ENCODE measurements at places on chromosomes 5 and 9.

DNA sequence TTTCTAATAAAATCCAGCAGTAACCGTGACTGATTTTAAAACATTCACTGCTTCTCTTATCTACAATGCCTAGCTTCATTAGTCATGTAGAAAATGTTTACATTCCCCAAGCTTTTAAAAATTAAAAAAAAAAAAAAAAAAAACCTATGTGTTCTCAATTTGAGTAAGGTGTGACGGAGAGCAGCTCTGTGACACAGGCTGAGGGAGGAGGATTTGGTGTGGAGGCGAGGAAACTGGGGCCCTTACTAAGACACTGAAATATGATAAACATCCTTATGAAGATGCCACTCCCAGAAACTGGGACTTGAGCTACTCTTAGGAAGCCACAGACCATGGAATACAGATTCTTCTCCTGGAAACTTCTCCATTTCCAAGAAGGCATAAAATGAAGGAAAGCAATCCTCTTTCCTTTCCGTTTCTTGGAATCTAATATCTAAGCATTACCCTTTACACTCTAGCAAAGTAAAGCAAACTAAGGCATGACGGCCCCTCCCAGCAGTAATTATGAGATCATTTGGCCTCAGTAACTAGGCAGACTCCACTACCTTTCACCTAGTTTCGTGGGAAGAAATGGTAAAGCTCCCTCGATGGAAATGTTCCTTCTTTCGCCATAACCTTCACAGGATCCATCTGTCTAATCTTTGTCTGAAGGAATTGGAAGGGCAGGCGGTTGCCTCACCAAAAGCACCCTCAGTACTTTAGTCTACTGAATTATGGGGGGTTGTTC lies 23.5 kb downstream of the GRAMD2B start:
- no peak for DNase-seq

GRCh38 chr9:76443887-76444286 lies 15.1 kb upstream of the GCNT1 start:
- DNase-seq, result no peak

DNA sequence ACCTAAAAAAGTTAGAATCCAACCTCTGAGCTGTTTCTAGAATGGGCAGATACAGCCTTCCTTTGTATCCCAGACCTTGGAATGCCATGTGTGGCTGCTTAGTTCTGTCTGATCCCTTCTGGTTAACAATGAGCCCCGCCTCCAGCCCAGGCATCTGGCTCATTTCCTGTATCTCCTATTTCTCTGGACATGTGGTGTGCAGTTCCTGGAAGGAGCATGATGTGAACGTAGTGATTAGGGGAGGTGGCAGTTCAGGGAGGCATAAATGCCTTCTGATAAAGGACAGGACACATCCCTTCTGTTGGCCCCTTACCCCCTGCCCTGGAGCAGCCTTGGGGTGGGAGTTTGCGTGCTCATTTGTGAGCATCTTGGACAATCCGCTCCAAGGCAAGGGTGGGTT lies 243.0 kb downstream of the ZSWIM6 start:
- DNase-seq, result no peak

GRCh38 chr9:76658510-76659231 lies 105.6 kb upstream of the PCA3 start:
- DNase-seq, result no peak
